Hepatic stellate cell (primary cell): ENCODE measurements at places on chromosomes 1 and 21.

DNA sequence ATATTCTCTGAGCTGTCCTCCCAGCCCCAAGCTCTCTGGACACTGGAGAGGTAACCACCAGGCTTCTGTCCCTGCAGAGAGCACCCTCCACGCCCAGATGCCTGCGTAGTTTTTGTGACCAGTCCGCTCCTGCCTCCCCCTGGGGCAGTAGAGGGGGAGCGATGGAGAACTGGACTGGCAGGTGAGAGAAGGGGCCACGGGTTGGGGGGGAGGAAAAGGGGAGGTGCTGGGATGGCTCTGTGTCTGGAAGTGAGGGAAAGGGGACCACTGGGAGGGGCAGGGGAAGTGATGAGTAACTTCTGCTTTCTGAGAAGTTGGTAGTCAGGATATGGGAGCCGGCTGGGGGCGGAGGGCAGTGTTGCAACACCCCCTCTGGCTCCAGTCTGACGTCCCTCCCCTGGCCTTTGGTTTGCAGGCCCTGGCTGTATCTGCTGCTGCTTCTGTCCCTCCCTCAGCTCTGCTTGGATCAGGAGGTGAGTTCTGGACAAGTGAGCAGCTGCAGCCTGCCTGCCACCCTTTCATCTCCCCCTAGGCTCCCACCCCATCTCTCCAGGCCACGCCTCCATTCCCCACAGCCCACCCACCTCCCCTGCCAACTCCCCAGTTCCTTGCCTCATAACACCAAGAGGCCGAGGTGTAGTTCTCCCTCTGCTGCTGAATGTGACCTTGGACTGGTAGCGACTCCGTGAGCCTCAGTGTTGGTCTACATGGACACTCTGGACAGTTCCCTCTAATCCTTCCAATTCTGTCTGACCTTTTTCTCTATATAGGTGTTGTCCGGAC lies 3.1 kb downstream of the ADAMTSL4 start:
- DNase-seq: peak; percentile 91

GRCh38 chr1:110059133-110059863 lies 11.2 kb downstream of the ALX3 start:
- no peak for DNase-seq

DNA sequence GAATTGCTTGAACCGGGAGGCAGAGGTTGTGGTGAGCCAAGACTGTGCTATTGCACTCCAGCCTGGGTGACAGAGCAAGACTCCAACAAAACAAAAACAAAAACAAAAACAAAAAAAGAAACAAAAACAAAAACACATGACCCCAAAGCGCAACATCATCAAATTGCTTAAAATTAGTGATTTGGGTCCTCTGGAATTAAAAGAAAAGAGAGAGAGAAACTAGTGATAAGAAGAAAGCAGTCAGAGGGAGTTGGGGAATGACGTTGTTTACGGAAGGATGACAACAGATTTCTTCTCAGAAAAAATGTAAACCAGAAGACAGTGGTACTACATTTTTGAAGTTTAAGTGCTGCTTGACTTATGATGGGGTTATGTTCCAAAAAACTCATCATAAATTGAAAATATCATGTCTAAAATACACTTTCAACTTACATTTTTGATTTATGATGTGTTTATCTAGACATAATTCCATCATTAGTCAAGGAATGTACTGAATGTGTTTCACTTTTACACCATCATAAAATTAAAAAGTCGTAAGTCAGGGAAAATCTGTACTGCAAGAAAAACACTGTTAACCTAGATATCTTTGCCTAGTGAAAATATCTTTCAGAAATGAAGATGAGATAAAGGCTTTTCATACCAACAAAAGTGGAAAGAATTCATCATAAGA lies 88.0 kb downstream of the MT1HL1 start:
- DNase-seq: no peak

GRCh38 chr1:147804942-147805723 lies 44.7 kb upstream of the GJA5 start:
- no peak for DNase-seq

GRCh38 chr1:10424034-10424433 lies 6.2 kb upstream of the CENPS start:
- no peak for DNase-seq

GRCh38 chr1:89831462-89832120 lies 10.8 kb downstream of the LRRC8D start:
- no peak for DNase-seq

- DNase-seq: peak; percentile 95
These were observed 8.6 kb upstream of the CALML6 start for GRCh38 chr1:1906185-1907097.

GRCh38 chr1:246428542-246429308 lies 78.4 kb downstream of the SMYD3 start:
- DNase-seq: peak; percentile 26

DNA sequence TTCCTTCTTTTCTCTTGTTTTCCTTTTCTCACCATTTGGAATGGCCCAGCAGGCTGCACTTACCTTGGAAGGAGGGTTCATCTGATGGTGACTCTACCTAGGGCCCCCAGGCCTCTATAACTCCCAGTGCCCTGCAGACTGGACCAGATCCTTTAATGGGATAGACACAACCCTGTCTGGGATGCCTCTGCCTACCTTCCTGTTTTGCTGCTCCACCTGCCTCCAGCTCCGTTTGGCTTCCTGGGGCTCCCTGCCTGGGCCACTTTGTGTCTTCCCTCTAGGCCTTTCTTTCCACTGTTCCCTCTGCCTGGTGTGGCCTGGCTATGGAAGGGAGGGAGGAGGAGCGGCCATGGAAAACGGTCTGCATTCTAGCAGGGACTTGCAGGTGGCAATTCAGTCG lies 7.5 kb downstream of the PCSK9 start:
- DNase-seq: no peak

- no peak for DNase-seq
These were observed 79.2 kb upstream of the ARHGEF16 start for GRCh38 chr1:3375245-3375644.

DNA sequence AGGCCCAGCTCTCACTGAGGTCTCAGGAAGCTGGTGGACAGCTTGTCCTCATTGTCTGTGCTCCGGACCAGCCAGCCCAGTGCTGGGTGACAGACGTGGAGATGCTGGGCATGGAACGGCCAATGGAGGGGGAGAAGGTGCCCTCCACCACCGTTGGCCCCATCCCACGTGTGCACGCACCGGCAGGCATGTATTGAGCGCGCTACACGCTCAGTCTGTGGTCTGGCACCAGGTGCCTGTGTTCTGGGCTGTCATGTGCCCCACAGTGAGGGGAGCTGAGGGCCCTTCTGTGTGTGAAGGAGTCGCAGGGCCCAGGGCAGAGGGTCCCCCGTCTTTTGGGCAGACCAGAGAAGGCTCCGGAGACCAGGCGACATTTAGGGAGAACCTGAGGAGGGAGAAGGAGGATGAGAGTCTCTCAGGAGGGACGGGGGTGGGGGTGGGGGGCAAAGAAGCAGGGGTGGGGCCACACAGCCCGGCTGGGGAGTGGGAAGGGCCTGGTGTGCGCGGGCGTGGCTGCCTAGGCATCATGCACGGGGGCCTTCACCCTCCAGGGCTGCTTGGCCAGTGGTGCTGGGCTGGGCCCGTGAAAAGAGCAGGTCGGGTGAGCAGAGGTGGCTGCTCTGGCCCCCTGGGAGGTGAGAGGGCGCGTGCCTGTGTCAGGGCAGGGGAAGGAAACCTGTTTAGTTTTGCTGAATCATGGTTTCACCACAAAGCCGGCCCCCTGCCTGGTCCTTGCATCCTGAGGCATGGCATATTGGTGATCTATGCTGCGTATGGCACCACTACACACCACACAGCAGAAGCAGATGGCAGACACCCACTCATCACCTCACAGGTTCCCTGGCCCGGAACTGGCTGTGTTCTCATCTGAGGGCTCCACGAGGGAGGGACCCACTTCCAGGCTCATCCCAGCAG lies 86.7 kb upstream of the TTC34 start:
- no peak for DNase-seq

GRCh38 chr1:228471762-228472398 lies 15.3 kb upstream of the RNF187 start:
- no peak for DNase-seq

DNA sequence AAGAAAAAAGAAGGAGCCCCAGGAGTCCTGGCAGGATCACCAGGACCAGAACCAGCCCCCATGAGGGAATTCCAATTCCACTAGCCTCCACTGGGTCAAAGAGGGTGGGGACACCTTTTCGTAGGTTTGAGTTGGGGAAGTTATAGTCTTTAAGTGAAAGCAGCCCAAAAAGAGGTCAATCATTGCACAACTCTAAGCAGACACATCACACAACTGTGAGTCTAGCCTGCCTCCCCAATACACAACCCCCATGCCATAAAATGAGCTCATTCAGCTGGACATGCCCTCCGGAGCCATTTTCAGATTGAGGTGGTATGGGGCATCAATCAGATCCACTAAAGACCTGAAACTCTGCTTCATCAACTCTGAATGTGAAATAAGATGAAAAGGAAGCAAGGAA lies 179.9 kb downstream of the NPHP4 start:
- DNase-seq: no peak

DNA sequence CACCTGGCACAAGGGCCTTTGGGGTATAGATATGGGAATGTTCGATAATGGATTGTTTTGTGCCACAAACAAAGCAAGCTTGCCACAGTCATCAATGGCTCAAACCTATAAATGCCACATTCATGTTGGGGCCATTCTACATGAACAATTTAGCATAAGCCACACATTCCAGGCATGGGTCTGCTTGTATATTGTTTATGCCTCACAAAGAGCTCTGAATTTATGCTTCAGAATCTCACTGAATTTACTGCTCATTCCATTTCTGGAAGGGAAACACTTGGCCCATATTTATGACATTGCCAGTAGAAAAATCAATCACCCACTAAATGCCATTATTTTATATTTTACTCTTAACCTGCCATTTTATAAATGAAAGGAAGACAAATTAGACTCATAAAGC lies 6.4 kb downstream of the PCP4 start:
- no peak for DNase-seq
